Heart right ventricle (tissue), 16 donors: ENCODE measurements at places on chromosomes 5 and 9. TPM values are rescaled to one million over a fixed set of nuclear protein-coding genes. Genes with fewer than 3 reads are reported as not detected.

DNA sequence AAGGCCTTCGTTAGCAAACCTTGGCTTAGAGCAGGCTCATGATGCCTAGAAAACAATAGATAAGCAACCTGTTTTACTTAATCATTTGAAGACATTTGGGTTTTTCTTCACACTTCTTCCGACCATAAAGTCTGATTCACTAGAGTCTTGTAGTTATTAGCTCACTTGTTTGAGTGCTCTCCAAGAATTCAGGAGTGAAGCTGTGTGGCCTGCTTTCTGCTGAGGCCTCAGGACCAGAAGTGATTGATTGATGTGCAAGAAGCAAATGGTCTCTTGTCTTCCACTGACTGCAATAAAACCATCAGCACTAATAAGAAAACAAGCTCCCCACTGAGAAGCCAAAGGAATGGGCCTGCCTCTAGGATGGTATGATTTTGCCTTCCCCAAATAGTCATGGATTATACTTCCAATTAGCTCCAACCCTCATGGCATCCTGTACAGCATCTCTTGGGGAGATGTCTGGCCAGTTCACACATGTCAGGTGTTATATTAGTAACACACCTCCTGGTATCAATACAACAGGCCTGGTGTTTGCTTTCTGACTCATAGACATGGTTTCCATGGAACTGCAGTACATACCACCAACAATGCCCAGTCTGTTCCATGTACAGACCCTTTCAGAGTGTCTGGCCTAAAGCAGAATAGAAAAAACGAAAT, 317.6 kb downstream of the CWC27 start:
- DNase-seq, result no peak

GRCh38 chr5:159339460-159339859, 9.2 kb upstream of the IL12B start:
- DNase-seq, result no peak

GRCh38 chr5:36570301-36571095, 35.9 kb upstream of the SLC1A3 start:
- no peak for DNase-seq

GRCh38 chr5:87541033-87541432, 128.3 kb upstream of the CCNH start:
- DNase-seq, result peak; percentile 72

- DNase-seq, result no peak
Observed at GRCh38 chr9:5786370-5787127, 46.4 kb downstream of the ERMP1 start.

DNA sequence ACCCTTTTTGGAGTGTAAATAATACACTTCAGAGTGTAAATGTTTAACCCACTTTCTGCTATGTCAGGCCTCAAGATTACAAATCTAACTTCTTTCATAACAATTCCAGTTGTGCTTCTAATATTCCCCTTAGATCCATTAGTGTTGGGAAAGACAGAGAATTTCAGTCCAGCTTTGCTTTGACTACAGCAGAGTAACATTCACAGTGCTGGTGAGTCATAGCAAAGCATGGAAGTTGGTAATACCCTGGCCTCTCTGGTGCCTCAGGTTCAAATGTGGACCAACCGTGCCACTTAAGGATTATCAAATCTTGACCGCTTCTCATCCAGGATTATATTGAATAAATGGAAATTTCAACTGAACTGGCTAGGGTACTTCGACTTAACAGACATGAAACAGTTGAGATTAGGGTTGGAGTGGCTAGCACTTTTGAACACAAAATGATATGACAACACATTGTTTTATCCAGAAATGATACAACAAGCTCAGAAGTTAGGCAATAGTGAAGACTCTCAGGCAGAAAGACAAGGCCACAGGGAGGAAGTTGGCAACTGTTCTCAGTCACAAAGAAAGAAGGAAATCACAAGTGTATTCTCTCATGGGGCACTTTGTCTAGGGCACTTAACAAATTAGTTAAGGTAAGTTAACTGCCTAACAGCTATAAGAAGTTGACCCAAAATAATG, 24.4 kb upstream of the RASA1 start:
- no peak for DNase-seq

The PCDHB7 gene
- 0.77 TPM for total RNA-seq
